GM03348 (cell line): ENCODE measurements at places on chromosomes 7 and 10.

GRCh38 chr10:110698782-110699201 lies 54.7 kb downstream of the RBM20 start:
- no peak for DNase-seq

DNA sequence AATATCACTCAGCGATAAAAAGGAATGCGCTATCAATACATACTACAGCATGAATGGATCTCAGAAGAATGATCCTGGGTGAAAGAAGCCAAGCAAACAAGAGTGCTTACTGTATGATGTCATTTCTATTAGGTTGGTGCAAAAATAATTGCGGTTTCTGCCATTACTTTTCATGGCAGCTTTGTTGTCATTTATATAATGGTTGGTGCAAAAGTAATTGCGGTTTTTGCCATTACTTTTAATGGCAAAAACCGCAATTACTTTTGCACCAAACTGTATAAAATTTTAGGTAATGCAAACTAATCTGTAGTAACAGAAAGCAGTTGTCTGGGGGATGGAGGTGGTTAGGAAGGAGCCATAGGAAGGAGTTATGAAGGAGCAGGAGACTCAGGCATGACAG lies 318.3 kb upstream of the ZMIZ1 start:
- DNase-seq, result no peak

GRCh38 chr10:44995914-44996669 lies 4.6 kb upstream of the ZNF22 start:
- DNase-seq, result peak; percentile 43

- no peak for DNase-seq
These were observed 16.5 kb downstream of the MDH2 start for GRCh38 chr7:76064208-76064970.

DNA sequence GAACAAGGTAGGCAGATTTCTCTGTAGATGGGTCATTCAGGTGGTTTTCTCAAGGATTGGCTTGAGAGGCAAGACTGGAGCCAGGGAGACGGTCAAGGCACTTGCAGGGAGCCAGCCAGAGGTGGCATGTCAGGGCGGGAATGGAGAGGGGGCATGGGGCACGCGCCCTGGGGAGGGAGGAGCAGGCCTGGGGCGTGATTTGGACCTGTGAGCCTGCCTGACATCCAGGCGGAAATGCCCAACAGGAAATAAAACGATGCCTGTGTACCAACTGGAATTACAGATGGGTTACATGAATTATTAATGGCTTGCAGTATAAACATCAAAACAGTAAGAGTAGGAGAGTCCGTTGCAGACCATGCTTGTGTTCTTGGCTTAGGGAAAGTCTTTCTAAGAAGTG lies 8.6 kb upstream of the SUN1 start:
- no peak for DNase-seq

DNA sequence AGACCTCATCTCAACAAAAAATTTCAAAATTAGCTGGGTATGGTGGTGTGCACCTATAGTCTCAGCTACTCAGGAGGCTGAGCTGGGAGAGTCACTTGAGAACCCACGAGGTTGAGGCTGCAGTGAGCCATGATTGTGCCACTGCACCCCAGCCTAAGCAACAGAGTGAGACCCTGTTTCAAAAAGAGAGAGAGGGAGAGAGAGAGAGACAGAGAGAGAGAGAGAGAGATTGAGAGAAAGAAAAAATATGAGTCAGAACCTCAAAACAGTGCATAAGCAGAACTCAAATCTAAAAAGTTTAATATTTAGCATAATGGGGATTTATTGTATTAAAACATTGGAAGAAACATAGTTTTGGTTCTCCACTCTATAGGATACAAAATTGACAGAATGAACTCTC lies 17.5 kb upstream of the OTUD1 start:
- no peak for DNase-seq

DNA sequence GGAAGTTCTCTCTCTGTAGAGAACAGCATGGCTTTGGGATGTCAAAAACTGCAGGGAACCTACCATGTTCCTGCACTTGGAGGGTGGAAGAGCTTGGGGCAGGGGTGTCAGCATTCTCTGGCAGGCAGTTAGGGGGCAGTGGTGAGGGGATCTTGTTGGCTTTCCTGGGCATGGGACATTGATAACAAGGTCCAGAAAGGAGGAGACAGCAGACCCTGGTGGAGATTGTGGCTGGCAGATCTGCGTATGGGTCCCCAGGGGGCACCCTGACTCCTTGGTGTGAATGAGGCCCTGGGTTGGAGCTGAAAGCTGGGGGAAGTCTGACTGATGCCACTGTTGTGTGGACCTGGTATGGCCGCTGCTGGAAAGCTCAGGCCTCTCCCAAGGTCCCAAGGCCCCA lies 22.9 kb upstream of the CAMK2B start:
- DNase-seq, result peak; percentile 64

- no peak for DNase-seq
These were observed 261.8 kb upstream of the BMPER start for GRCh38 chr7:33643530-33643929.

DNA sequence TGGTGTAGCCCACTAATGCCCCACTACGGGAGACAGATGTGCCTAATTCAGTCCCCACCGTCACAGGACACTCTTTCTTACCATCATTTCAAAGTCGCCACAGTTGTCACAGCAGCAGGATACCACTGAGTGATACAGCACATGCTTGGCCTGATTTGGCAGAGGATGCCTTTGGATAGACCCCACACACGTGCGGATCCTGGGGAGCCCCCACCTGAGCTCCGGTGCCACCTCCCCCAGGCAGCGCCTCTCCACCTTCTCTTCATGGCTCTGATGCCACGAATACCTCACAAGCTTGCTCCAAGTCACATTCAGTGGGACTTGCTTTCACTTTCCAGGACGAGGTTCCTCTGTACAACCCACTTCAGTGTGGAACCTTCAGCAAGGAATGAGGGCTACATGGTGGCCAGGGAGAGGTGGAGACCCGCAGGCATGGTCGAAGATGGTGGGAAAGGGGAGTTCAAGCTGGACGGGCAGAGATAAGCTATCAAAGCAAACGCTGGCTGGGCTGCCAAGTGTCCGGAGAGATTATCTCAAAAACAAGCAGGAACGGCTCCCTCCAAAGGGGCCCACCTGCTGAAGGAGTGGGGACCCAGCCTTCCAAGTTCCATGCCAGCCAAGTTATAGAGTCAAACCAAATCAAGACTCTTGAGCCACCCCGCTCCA lies 107.4 kb downstream of the ZRANB1 start:
- DNase-seq, result no peak

DNA sequence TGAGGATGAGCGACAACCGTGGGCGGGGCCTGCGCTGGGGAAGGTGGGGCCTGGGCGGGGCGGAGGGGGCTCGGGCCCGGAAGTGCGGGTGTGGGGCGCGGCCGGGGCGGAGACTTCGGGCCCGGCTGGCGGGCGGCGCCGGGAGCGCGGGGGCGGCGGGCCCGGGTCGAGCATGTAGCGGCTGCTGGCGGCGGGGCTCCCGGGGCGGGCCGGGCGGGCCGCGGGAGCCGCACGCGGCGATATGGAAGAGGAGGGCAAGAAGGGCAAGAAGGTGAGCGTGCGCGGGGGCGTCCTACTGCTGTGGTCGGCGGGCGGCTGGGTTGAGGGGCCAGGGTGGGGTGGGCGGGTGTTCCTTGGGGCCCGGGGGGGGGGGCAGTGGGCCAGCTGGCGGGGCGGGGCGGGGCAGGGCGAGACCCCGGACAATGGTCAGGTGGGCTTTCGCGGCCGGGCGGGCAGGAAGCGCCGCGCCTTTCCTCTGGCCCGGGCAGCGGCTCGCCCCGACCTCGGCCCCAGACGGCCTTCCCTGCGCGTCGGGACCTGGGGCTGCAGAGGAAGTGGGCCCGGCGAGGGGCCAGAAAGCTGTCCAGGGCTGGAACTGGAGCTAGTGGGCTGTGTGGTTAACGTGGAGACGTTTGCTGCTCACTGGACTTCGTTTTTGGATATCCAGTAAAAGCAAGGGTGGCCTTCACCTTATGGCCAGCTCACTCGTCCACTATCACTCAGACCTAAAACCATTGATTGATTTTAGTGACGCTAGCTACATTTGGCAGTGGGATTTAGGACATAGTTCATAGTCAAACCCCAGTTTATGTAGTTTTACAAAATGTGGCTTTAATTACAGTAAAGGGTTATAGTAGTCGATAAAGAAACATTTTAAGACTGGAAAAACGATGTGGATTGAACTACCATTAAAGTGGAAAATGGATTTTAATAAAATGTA lies at the start of gene CCM2:
Gene CCM2 (plus strand): TSS at position 109 of the 940 bp plus-strand sequence. CDS start 133 bp downstream, at position 242.
- DNase-seq, result peak; percentile 71

DNA sequence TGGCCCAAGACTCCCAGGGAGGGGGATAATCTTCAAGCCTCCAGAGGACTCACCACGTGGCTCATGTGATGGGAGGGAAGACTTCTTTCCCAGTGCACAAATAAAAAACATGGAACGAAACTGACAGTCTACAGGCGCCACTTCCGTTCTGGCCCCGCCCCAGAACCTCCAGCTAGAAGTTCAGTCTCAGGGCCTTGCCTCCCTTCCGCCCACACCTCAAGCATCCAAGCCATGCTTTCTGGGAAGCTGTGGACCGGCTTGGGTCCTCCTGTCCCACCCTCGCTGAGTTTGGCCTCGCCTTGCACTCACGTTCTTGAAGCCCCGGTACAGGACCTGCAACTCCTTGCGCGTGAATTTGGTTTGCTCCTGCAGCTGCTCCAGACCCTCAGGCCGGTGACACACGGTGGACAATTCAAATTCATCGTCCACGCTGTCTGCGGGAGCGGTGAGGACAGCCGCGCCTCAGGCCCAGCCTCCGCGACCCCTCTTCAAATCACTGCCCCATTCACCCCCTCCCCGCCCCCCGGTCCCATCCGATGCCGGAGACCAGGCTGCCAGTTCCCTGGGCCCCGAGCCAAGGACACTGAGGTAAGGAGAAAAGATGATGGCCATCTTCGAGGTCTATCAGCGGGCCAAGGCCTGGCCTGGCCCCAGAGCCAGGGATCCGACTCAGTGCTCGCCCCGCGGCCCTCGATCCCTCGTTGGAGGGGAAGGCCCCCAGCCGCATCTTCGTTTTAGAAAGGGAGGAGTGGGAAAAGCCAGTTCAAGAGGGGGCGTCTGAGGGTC lies 10.7 kb upstream of the OGA start:
- no peak for DNase-seq

DNA sequence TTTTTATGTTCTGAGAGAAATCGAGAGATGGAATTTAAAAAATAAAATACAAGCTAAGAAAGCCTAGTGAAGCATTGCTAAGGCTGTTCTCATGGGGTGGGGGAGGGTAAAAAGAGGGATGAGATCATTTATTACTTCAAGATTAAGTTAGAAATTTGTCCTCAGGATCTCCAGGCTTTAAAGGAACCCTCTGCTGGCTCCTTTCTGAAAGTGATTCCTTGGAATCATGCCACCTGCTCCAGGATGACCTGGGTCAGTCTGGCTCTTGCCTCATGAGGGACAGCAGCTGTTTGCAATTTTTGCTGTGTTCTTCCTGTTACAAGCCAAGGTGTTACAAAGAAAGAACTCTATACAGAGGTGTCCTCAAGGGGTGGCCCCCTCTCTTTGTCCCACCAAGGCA lies 69.8 kb downstream of the CDK1 start:
- DNase-seq, result peak; percentile 54

GRCh38 chr7:66306243-66306642 lies 101.1 kb downstream of the TPST1 start:
- DNase-seq, result no peak

DNA sequence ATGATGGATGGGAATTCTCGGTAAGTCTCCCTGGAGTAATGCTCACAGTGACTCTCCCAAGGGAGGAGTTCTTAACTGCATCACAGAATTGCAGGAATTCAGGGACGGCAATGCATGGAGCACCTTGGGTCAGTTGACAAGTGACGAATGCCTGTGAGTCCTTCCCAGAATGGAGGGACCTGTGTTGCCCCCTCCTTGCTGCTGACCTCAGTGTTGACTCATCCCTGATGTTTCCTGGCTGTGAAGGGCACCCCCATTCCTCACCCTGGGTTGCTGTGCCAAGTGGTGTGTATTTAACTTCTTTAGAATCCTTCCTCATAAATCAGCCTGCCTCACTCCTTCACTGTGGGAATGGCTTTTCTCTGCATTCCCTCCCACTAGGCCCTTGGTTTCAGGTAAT lies 98.9 kb downstream of the LRMDA start:
- no peak for DNase-seq

GRCh38 chr7:79236352-79237028 lies 217.0 kb downstream of the MAGI2 start:
- no peak for DNase-seq

- DNase-seq, result no peak
These were observed 45.9 kb upstream of the KLF6 start for GRCh38 chr10:3830946-3831345.

GRCh38 chr10:93334901-93335327 lies 147.2 kb downstream of the MYOF start:
- no peak for DNase-seq

DNA sequence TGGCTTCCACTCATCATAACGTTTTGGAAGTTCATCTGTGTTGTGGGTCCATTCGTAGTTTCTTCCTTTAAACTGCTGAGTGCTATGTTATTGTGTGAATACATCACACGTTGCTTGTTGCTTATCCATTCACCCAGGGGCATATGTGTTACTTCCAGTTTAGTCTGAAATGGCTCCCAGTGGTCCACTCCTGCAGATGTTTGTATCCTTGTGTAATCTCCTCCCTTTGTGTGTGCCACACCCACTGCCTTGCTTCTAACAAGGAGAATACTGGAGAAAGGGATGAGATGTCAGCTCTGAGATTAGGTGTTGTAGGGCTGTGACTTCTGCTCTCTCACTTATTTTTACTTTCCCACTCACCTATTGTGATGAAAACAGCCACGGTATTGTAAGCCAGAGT lies 239.1 kb upstream of the HABP2 start:
- no peak for DNase-seq

- no peak for DNase-seq
These were observed 291.9 kb downstream of the DOCK4 start for GRCh38 chr7:111914291-111914690.

GRCh38 chr7:157564517-157565177 lies 227.8 kb downstream of the DNAJB6 start:
- DNase-seq, result no peak

- DNase-seq, result no peak
These were observed 5.0 kb downstream of the CXCL12 start for GRCh38 chr10:44379907-44380306.

DNA sequence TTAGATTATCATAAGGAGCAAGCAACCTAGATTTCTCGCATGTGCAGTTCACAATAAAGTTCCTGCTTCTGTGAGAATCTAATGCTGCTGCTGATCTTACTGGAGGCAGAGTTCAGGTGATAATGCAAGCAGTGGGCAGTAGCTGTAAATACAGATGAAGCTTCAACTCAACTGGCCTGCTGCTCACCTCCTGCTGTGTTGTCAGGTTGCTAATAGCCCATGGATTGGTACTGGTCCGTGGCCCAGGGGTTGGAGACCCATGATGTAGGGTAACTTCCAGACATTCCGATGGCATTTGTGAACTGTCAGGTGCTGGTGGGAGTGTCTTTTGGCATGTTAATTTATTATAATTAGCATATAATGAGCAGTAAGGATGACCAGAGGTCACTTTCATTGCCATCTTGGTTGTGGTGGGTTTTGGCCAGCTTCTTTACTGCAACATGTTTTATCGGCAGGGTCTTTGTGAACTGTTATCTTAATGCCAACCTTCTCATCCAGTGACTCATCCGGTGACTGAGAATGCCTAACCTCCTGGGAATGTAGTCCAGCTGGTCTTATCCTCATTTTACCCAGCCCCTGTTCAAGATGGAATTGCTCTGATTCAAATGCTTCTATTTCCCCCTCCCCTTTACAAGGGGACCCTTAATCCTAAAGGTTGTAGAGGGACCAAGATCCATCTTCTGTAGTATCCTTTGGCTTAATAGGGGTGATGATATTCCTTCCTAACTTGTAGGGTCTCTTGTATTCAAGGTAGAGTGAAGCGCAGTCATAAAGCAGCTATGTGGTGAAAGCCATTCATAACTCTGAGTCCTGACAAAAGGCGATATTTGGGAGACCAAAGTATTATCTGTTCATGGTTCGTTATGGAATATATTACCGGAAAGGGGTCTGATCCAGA lies 165.8 kb downstream of the CCSER2 start:
- DNase-seq, result peak; percentile 12

- no peak for DNase-seq
These were observed 108.2 kb downstream of the PIP4K2A start for GRCh38 chr10:22606164-22606614.
